Eye (tissue), 1 donor: ENCODE measurements at places on chromosomes 2 and 18.
A peak's percentile ranks its signal among the peaks of the same experiment; 100 is the strongest.

DNA sequence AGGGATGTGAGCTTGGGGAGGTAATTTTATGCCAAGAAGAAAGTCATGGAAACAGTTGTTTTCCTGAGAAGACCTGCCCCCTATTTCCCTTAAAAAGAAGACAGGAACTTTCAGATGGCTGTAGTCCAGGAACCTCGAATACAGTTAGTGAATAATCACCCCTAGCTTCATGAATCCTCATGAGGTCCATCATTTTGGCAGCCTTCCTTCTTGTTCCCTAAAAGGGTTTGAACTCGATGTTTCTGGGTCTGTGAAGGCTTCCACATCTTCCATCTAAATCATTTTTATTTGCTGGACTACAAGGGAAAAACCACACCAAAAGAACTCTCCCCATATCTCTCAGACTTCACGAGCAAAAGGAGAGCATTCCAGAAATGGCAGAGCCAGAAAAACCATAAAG lies 290.8 kb downstream of the SLC4A3 start:
- no peak for DNase-seq

- no peak for DNase-seq
These were observed 121.0 kb upstream of the SLC39A10 start for GRCh38 chr2:195535911-195536522.

GRCh38 chr18:50099725-50100407 lies 95.1 kb downstream of the MYO5B start:
- no peak for DNase-seq

GRCh38 chr2:191274413-191274815 lies 29.2 kb downstream of the MYO1B start:
- DNase-seq: no peak

GRCh38 chr2:165700531-165700930 lies 93.5 kb downstream of the GALNT3 start:
- peak; percentile 88 for DNase-seq

DNA sequence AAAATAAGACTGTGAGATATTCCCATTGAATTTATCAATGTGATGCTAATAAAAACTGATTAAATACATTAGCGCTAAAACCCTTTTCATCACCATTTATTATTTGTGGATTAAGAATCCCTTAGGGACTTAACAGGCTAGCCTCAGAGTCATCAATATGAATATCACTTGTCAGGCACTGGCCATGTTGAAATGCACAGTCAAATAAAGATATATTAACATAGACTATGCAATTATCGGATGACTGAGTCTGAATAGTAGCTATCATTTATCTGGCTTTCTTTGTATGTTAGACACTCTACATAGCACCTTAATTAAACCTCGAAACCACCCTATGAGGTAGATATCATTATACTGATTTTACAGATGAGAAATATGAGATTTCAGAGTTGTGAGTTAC lies 213.6 kb downstream of the RDH14 start:
- no peak for DNase-seq

DNA sequence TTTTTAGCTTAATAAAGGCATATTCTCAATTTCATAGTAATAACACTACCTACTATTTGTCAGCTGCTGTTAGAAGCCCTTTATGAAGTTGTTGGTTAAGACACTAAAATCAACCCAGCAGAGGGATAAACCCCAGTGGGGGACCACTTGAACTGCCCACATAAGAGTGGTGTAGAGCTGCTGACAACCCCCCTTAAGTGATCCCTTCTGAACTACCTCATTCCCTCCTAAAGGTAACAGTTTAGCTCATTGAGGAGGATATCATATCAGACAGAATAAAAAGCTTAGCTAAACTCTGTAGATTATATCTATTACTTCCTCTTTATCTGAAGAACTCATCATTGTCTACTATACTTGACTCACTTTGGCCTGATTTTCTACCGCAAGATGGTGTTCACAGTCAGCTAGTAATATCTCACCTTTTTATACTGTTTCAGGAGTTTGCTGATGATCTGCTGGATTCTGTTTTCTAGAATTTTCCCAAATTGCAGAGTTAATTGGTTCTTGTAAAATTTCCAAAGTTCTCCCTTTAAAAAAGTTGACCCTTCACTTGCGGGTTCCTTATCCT lies 16.2 kb downstream of the GALM start:
- DNase-seq: no peak

DNA sequence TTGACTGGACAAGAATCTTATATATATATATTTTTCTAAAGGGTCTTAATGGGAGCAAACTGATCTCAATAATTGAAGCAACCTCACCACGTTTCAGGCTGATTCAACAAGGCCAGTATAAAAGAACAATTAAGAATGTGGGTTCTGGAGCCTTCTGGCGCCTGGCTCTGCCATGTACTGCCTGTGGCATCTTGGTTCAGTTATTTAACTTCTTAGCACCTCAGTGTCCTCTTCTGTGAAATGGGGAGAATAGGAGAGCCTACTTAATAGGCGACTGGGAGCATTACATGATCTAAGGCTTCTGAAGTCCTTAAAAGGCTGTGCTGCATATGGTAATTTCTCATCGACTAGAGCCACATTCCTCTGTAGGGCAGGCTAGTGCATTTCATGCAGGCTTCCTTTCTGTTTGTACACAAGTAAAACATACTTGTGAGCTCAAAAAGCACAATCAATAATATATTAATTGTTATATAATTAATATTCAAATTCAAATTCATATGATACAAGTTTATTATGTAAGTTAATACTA lies 118.4 kb upstream of the LYPD1 start:
- DNase-seq: no peak

GRCh38 chr18:76328140-76328539 lies 166.9 kb downstream of the ZNF516 start:
- peak; percentile 60 for DNase-seq

GRCh38 chr18:79367989-79368388 lies 27.7 kb upstream of the NFATC1 start:
- no peak for DNase-seq

DNA sequence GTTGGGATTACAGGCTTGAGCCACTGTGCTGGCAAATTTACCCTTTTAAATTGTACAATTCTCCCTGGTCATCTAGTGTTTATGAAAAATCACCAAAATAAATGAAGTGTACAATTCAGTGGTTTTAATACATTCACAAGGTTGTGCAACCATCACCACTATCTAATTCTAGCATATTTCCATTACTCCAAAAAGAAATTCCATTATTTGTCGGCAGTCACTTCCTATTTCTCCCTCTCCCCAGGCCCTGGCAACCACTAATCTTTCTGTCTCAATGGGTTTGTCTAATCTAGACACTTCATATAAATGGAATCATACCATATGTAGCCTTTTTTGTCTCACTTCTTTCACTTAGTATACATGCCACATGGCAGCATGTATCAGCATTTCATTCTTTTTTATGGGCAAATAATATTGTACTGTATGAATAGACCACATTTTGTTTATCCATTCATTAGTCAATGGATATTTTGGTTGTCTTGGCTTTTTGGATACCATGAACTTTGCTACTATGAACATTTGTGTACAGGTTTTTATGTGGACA lies 12.6 kb upstream of the POLE4 start:
- DNase-seq: no peak

- DNase-seq: no peak
These were observed 7.5 kb downstream of the PRLH start for GRCh38 chr2:237573721-237574415.

DNA sequence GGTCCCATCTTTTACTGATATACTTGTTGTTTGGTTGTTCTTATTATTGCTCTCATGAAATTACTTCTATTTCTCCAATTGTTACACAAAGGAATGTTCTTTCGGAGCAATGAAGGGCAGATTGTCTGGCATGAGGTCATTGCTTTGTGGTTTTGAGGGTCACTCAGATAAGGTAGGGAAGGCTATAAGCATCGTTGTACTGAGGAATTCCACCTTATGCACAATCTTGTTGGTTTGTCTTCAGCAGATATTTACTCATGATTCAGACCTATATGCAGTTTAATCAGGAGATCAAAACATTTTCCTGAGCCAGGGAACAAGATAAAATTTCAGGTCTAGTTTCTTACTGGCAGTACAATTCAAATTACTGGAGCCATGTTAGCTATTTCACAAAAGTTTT lies 163.0 kb upstream of the SPHKAP start:
- no peak for DNase-seq

DNA sequence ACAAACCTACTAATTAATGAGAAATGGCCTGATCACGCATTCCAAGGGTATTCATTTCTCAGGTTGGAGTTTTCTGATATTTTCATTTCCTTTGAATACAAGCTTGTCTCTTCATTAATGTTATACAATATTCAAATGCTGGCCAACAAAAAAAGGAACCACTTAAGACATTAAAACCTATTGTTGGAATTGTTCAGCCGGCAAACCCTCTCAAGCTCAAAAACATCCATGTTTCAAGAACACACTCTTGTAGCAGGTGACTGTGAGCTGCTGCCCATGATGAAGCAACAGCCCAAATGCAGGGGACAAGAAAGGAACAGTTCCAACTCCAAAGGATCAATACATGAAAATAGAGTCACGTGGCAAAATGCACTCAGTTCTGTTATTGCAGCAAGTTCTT lies 454.5 kb downstream of the BCL11A start:
- DNase-seq: no peak

GRCh38 chr2:228927028-228928010 lies 343.8 kb downstream of the PID1 start:
- DNase-seq: peak; percentile 53
